NCI-H2171 (cell line): ENCODE measurements at places on chromosomes 4 and X.

- DNase-seq = no peak
These were observed 33.8 kb upstream of the EGFL6 start for GRCh38 chrX:13535376-13536165.

GRCh38 chr4:5568931-5569330, 139.4 kb downstream of the EVC2 start:
- DNase-seq = no peak

GRCh38 chr4:21947791-21948346, 703 bp downstream of the KCNIP4 start:
- no peak for DNase-seq

DNA sequence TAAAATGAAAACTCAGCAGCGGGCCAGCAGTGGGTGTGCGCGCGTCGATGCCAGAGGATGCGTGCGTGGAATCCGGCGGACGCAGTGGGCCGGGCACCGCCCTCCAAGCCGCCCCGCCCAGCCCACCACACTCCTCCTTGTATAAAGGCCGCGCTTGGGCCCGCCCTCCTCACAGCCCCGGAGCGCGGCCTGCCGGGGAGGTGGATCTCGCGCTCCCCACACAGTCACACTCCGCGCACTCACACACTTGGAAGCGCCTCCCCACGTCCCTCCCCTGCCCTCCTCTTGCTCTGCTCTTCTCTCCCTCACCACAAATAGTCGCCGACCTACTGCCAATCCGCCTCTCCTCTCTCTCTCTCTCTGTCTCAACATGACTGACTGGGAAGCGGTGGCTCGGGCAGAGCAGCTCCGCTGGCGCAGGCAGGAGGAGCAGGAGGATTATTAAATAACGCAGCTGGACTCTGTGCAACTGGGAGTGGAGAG, at the start of gene CCSER1:
CCSER1 (plus strand) TSS at position 172 of the 483 bp plus-strand sequence.
- DNase-seq = no peak

DNA sequence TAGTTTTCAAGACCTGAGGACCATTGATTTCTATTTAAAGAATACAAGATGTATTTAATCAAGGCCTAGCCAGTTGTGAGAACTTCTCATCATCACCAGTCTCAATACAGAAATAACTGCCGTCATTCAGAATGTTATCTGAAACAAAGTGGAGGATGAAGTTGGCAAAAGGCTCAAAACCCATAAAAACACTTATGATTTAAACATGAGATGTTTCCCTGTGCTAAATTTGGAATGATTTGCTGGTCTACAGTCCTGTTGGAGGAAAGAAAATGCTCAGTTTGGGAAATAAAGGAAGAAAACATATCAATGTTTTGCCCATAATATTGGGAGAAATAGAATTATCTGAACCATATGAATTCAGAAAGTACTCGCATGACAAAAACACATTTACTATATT, 192.2 kb downstream of the ADGRA3 start:
- no peak for DNase-seq

- DNase-seq = peak; percentile 0
These were observed 249.6 kb downstream of the OPHN1 start for GRCh38 chrX:68183612-68184214.

GRCh38 chrX:76931518-76931917, 504.0 kb downstream of the MAGEE1 start:
- no peak for DNase-seq

DNA sequence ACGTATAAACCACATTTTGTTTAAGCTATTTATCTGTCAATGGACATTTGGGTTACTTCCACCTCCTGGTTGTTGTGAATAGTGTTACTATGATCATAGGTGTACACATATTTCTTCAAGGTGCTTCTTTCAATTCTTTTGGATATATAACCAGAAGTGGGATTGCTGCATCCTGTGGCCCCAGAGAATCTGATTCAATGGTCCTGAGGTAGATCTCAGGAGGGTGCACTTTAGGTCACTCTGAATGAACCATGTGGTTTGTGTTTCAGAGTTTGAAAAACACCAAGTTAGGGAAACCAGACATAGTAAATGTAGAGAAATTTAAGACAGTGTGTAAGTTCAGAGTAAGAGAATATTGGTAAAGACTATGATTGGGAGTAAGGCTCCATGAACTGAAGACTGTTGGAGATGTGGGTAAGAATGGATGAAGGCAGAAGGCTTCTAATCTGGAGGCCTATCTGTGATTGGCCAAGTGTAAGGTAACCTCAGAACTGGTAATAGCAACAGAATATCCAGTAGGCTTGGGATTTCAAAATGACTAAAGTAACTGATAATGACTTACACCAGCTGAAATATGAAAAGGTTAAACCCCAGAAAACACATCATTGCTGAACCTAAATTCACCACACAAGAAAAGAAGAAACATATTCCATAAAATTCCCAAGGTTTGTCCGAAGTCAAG, 236.9 kb downstream of the CAMK2D start:
- DNase-seq = no peak

- no peak for DNase-seq
These were observed 110.4 kb upstream of the ATXN3L start for GRCh38 chrX:13430136-13430827.

GRCh38 chrX:130594453-130594916, 192.7 kb downstream of the RBMX2 start:
- DNase-seq = no peak

DNA sequence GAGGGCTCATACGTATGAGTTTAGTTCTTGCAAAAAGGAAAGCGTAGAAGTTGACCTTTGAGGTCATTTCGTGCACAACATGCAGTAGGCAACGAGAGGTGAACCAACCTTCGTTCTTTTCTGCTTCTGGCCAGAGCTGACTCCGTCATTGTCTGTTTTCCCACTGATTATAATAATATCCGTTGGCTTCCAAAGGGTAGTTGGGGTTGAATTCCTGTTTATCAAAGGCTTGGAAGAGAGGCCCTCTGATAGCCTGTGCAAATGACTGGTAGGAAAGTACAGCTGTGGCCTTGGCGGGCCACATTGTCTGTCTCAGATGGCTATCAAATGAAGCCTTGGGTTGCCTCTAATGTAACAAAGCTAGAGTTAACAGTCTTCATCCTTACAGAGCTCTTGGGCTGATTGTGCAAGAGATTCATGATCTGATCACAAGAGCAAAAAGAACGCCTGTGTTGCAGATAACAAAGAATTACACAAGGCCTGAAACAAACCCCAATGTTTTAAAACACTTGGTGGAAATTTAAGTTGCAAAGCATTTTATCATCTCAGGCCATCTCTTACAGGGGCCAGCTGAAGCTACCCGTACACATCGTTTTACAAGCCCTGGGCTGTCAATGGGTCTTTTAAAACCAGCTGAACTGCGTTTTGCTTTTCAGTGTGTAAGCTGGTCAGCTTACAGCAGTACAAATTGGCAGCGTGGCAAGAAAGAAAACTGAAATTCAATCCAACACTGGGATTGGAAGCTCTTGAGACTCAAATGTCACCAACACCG, 46.1 kb upstream of the FAM9C start:
- DNase-seq = no peak

- DNase-seq = no peak
These were observed 147.1 kb downstream of the GLRA2 start for GRCh38 chrX:14676431-14676830.

- no peak for DNase-seq
These were observed 9.4 kb downstream of the ANKRD50 start for GRCh38 chr4:124703154-124703553.

- no peak for DNase-seq
These were observed 22.0 kb downstream of the ADH7 start for GRCh38 chr4:99413140-99413539.

DNA sequence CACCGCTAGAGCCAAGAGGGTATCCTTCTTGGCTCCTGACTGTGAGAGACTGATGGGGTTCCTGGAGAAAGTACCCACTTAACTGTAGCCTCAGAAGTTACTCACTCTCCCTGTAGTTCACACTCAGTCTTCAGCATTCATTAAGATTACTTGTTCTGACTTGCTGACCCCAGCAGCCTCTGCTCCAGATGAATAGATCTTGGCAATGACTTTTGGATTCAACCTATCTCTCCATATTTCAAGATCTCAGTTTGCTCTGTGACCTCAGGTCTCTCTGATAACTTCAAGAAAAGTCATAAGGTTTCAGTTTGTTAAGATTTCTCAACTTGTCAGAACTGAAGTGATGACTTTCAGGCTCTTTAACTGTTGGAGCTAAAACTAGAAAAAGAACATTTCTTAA, 825.6 kb downstream of the PCDH7 start:
- DNase-seq = no peak

GRCh38 chr4:106852426-106852825, 183.7 kb downstream of the DKK2 start:
- DNase-seq = no peak

- DNase-seq = no peak
These were observed 288.3 kb upstream of the GALNTL6 start for GRCh38 chr4:171524903-171525302.

DNA sequence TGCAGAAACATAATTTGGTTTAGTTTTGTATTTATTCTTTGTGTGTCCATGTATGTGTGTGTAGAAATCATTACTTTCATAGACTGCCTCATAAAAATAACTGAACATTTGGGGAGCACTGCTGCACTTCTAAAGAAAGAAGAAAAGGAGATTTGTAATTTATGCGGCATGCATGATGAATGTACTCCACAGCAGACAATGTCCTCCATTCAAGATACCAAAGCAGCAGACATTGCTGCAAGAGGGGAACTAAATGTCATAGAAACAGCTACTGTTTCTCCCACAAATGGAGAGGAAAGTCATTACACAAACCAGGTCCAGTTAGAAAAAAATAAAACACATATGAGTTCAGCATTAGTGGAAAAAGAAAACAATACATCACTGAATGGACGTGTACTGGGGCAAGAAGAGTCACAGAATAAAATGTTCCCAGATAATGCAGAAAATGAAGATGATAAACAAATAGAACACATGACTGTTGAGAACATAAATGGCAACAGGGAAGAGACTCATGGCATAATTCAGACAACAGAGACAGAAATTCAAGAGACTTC, 2.6 kb downstream of the DTHD1 start:
- DNase-seq = no peak

DNA sequence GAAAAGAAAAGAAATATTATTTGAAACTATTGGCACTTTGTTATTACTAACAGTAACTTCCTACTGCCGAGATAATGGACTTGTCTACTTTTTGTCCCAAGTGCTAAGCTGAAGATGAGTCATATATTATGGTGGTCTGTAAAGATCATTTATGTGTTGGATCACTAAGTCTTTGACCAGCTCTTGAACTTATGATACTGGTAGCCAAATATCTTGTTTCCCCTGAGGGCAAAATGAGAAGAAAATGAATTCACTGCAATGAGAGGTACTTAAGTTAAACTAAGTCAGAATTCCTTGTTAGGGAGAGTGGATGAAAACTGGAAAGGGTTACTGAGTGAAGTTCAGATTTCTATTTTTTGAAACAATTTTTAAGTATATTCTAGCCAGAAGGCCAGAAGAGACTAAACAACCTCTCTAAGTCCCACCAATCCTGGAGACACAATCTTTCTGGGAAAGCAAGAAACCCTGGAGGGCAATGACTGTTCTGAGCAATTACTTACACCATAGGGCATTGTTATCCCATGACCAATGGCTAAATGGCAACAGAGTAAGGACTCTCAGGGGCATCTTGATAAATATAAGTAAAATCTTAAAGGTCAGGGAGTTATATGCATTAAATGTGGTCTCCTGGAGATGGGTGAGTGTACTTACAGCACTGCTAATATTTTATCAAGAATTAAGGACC, 287.7 kb downstream of the STIM2 start:
- DNase-seq = no peak

GRCh38 chr4:117700111-117700892, 334.0 kb upstream of the NDST3 start:
- no peak for DNase-seq

DNA sequence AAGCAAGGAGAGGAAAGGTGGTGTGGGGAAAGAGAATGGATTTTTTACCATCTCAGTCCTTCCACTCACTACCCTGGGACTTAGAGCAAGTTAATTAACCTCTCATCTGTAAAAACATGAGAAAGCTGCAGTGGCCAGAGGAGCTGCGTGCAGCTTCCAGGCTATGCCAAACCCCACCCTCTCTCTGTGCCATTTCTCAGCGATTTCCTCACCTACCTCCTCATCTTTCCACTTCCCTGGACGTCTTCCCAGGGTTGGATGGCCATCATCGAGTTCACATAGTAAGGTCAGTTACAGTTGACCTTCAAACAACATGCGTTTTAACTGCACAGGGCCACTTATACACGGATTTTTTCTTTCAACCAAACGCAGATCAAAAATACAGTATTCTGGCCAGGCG, 64.3 kb downstream of the SMIM20 start:
- DNase-seq = no peak

GRCh38 chr4:159069922-159070321, 33.0 kb upstream of the RAPGEF2 start:
- peak; percentile 18 for DNase-seq

- DNase-seq = no peak
These were observed 49.7 kb upstream of the GPRIN3 start for GRCh38 chr4:89357340-89357739.

- DNase-seq = no peak
These were observed 1299.9 kb downstream of the C4orf33 start for GRCh38 chr4:130395871-130396270.

DNA sequence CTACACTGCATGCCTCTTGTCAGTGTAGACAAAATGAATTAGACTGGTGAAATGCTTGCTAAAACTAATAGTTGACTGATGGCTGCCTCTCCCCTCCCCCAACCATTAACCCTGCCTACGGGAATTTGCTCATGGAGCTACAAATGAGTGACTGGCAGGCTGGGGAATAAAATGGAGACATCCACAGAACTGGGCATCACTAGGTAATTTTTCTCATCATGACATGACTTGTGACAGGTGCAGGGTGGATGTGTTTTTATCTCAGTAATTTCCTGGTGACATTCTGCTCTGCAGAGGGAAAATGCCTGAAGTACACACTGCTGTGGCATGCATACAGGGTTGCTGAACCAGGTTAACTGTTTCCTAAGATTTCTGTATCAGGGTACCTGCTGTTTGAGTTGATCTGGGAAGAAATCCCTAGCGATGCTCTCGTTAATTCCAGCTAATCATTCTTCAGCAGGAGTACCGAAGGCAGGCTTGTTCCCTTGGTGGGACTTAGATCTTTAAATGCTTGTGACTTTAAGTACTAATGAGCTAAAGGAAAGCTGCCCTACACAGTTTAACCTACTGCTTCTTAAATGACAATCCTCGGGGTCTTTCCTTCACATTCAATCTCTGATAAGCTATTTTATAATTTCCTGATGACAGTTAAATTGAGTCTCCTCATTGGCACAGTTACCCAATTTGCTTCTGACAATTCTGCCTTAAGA, 376.3 kb upstream of the LCORL start:
- no peak for DNase-seq

DNA sequence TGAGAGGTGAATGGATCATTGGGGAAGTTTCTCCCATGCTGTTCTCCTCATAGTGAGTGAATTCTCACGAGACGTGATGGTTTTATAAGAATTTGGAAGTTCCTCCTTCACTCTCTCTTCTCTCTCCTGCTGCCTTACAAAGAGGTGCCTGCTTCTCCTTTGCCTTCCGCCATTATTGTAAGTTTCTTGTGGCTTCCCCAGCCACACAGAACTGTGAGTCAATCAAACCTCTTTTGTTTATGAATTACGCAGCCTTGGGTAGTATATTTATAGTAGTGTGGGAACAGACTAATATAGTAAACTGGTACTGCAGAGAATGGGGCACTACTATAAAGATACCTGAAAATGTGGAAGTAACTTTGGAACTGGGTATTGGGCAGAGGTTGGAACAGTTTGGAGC, 7.8 kb upstream of the CTAG2 start:
- no peak for DNase-seq
